ENCODE measurements at places on chromosomes 3 and 15.
A peak's percentile ranks its signal among the peaks of the same experiment; 100 is the strongest.

DNA sequence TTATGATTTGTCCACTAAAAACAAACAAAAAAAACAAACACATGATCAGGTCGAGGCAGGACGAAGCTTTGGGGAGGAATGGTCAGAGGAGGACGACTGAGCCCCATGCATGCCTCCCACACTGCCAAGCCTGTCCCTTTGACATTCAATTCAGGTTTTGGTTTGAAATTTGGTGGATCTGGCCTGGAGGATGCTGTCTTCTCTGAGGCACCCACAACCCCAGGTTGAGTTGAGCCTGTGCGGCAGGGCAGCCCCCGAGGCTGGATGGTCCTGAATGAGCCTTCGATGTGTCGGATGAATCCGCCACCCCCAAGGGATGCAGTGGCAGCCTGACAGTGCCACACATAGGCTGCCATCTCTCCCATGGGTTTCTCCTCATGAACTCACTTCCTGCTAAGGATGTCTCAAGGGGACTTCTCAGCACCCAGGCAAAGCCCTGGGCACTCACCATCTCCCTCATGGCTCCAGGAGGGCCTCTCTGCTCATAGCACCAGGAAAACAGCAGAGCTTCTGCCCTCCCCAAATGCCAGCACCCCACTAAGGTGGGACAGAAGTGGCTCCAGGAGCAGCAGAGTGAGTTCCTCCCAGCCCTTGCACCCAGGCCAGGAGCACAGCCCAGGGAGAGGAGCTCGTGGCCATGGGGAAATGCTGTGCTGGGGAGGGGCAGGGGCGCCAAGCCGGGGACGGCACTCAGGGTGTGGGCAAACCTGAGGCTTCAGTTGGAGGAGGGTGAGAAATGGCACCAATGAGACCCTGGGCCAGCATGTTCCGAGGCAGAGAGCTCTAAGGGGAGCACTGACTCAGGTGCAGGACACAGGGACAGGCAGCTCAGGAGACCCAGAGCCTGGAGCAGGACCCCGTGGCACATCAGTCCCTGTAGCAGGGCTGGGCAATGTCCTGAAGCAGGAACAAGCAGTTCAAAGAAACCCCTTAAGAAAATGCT, 18.5 kb downstream of the PRR23E start:
- DNase-seq: no peak

DNA sequence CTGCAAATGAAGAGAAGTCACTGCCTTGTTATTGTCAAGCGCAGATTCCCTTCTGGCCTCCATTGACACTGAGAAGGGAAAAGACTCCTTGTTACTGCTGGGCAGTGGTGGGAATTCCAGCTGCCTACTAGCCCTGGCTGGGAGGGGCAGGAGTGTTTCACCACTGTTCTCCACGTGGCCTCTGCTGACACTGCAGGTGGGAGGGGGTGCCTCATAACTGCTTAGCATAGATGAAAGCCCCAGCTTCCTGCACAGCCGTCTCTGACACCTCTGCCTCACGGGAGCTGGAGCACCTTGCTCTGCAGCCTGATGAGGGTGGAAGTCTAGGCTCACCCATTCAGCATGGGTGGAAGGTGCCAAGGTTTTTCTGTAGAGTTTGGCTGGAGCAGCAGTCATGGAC, 52.1 kb downstream of the TM2D3 start:
- no peak for DNase-seq

- peak; percentile 17 for DNase-seq
Measured at GRCh38 chr3:183131735-183132134, 30.8 kb downstream of the LAMP3 start.

- no peak for DNase-seq
Measured at GRCh38 chr3:192913540-192913939, 4.1 kb downstream of the MB21D2 start.

DNA sequence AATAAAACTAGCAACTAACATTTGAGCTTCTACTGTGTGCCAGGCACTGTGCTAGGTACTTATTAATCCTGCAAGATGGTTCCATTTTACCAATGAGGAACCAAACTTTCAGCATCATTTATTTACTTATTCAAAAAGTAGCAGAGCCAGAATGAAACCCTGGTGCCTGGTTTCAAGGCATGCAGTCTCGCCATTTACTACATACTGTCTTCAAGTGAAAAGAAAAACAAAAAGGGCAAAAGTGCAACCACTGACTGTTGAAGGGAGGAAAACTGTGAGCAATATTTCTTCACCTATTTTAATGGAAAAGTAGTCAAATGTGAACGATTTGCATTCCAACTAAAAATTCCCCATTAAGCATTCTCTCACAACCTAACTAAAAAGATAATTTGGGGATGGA, 8.7 kb downstream of the DCUN1D1 start:
- DNase-seq: no peak

- DNase-seq: no peak
Measured at GRCh38 chr3:122996038-122996580, 31.5 kb downstream of the SEMA5B start.

DNA sequence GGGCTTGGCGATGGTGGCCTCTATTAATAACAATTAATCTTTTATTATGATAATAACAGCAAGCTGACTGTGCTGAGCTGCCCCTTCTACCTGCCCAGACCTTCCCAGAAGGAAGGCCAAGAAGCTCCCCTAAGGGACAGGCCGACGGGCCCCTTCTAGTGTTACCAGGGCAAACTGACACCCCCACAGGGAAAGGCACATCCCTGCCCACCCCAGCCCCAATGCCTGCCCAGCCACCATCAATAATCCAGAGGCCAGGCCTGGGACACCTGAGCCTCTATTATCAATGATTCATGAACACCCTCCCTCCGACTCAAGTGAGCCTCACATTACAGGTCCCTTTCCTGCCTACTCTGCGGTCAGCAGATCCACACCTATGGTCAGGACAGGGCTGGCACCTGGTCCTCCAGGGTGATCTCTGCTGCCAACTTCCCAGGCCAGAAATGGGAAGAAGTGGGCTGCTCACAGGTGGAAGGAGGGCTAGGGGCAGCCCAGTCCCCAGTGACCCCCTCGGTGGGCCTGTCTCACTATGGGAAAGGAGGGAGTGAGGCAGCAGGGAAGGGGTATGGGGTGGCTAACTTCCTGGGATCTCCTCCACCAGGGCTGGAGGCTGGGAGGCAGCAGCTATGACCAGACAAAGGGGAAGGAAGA, 1.8 kb downstream of the TWF2 start:
- DNase-seq: no peak

- no peak for DNase-seq
Measured at GRCh38 chr15:40951764-40952163, 1.5 kb upstream of the CHAC1 start.

DNA sequence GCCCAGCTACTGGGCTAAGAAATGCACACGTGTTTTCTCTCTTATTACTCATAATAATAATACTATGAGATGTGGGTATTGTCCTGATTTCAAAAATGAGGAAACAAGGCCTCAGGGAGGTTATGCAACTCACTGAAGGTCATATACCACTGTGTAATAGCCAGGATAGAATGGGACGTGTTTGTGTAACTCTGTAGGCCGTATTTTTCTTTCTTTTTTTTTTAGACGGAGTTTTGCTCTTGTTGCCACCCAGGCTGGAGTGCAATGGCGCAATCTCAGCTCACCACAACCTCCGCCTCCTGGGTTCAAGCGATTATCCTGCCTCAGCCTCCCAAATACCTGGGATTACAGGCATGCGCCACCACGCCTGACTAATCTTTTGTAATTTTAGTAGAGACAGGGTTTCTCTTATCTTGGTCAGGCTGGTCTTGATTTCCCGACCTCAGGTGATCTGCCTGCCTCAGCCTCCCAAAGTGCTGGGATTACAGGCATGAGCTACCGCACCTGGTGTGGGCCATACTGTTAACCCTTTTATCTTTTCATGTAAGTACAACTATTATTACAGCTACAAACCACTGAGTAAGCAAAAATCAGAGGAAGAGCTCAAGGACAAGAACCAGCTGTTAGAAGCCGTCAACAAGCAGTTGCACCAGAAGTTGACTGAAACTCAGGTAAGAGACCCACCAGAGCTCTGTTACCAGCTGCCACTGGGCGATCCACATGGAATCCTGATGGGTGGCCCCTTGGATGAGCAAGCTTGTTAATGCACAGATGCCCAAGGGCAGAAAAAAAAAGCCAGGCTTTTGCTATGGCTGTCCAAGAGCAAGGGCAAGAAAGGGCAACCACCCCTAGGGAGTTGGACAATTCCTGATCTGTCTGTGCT, 6.7 kb downstream of the KNSTRN start:
- DNase-seq: no peak

DNA sequence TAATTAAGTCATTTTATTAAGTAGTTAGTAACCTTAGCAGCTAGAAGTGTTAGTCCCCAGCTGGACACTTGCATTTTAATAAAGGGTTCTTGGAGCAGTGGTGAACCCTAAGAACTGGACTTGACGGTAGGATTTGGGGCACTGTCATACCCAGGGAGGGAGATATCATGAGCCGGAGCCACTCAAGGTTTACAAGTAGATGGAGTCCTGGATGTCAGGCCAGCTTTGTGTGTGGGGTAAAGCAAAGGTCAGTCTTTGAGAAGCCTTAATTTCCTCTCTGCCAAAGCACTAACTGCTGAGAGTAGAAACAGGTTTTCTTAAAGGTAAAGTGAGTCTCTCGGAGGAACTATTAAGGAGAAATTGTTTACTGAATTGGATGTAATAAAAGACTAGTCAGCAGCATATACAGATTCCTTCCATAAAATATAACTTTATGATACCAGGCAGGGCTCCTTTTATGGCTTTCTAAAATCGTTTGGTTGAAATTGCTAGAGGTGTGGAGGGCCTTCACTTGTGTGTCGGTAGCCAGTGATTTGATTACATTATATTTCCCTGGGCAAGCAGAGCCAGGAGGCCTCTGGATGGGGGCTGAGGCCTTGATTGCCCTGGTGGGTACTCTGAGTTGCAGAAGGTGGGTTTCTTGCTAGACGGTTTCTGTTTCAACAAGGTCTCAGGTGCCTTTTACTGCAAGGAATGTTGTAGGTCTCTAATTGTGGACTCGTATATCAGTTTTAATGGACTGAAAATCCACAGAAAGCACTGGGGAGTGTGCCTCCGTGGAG, 23.1 kb downstream of the SQOR start:
- no peak for DNase-seq

GRCh38 chr3:4897765-4898453, 81.3 kb upstream of the BHLHE40 start:
- DNase-seq: no peak

GRCh38 chr15:51864408-51865056, 35.1 kb downstream of the TMOD3 start:
- DNase-seq: no peak

GRCh38 chr3:128432971-128433836, 33.5 kb downstream of the DNAJB8 start:
- no peak for DNase-seq
